Left renal cortex interstitium (tissue), 4 donors: ENCODE measurements at places on chromosomes 6 and 20. TPM values are rescaled to one million over a fixed set of nuclear protein-coding genes. Genes with fewer than 3 reads are reported as not detected.

The LRRC73 gene
- 1.8 TPM for polyA plus RNA-seq

The ECT2L gene
- 0.32 TPM for polyA plus RNA-seq

The PDYN gene
- polyA plus RNA-seq, result 0.33 TPM

DNA sequence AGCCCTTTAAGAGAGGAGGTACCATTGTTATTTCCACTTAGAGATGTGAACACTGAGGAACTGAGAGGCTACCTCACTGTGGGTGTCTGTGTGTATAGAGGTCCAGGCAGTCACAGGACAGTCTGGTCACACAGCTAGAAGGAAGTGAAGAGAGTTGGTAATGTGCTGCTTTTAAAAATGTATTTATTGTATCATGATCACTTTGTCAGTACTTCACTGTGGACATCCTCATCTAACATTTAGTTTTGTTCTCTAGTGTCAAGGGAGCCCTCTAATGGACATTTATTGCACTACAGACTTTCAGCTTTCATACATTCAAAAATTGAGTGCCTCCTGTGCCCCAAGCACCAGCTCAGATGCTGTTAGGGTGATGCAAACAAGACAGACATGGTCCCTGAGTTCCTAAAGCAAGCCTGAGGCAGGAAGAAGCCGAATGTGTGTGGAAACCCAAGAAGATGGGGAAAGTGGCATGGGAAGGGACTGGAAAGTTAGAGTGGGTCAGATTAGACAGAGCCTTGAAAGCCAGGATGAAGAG is 123.0 kb downstream of the SLC16A10 start:
- DNase-seq, result peak; percentile 49
